ENCODE measurements at places on chromosomes 1 and 21.

GRCh38 chr1:66282891-66283621 lies 250.9 kb upstream of the SGIP1 start:
- DNase-seq = no peak

GRCh38 chr1:40922969-40923368 lies 56.5 kb upstream of the CTPS1 start:
- DNase-seq = no peak

GRCh38 chr21:25974964-25975363 lies 195.6 kb downstream of the APP start:
- DNase-seq = no peak

DNA sequence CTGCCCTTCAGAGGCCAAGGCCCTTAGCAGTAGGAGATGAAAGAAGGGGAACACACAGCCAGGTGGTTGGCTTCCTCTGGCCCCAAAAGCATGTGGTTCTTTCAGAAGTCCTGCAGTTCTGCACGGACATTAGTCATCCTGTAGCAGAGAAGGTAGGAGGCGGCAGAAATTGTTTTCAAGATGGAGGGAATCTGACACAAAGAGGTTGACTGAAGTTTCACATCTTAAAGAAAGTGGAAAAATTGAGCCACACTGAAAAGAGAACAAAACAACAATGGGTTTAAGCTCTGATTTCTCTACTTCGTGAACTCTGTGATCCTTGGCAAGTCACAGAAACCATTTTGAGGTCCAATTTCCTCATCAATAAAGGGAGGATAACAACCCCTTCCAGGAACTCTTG lies 125.3 kb upstream of the DNAH14 start:
- no peak for DNase-seq

DNA sequence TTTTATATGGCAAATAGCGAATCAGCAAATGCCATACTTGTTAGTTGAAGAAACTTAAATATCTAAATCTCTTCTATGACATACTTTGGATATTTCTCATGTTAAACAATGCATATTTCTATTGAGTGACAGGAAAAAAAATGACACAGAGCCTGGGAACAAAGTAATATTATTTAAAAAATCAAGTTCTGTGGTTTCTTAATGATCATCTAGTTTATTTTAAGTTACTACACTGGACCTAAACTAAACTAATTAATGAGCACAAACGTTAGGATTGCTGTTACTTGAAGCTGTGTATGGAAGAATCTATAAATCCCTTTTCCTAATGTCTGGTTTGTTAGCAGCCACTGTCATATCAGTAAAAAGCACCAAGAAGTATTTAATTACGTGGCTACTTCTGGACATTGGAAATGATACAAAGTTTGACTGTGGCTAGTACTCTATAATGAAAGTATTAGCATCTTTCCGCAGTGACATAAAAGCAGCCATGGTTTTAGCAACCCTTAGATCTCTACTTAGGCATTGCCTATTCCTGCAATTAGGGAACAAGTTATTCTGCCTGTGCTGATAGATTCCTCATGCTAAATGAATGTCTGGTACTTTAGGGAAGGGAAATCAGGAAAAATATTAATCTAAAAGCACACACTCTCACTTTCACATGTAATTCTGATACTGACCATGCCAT lies 981.7 kb upstream of the B3GALT2 start:
- DNase-seq = no peak

- no peak for DNase-seq
These were observed 3.2 kb upstream of the SAMD13 start for GRCh38 chr1:84298328-84298683.

DNA sequence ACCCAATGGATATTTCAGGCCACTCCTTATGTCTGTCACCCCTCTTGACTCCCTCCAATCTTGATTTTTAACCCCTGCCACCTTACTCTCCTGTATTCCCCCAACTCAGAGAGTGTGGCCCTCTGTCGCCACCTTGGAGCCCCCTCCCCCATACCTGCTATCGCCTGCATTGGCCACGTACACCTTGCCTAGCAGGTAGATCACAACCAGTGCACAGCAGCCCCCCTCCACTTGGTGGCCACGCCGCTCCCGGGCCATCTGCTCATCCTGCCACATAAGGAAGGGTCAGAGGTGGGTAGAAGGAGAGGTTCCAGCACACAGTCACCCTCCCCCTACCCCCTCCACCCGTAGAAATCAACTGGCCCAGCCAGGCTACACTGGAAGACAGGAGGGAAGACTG lies 2.9 kb downstream of the PPM1J start:
- no peak for DNase-seq

Measured in stimulated activated CD4-positive, alpha-beta T cell treated with anti-CD3 and anti-CD28 coated beads, Interleukin-15, amount 100 ng/mL, for 1 hour (primary cell).